Sciatic nerve (tissue), 2 donors: ENCODE measurements at places on chromosomes 5 and 9.

- no peak for DNase-seq
Observed at GRCh38 chr5:31769530-31769929, 130.6 kb downstream of the PDZD2 start.

DNA sequence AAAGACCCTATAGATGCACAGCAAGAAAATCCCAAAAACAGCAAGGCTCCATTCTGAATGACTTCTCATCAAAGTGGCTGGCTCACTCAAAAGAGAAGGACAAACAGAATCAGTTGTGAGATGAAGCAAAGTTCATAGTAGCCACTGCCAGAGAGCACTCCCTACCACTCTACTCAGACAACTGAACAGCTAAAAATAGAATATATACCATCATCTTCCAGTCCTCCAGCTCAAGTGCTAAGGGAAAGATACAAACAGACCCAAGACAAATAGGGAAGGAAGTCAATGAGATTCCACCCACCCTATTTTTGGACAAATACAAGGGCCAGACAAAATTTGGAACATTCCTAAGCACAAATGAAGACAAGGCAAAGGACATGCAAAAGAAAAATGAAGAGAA lies 20.6 kb downstream of the GNAQ start:
- DNase-seq: no peak

GRCh38 chr9:135474915-135475314 lies 4.7 kb upstream of the PPP1R26 start:
- DNase-seq: no peak

- DNase-seq: no peak
Observed at GRCh38 chr5:73564675-73565074, 764 bp downstream of the ANKRA2 start.

- no peak for DNase-seq
Observed at GRCh38 chr9:25636026-25636425, 42.2 kb downstream of the TUSC1 start.

- no peak for DNase-seq
Observed at GRCh38 chr9:130938652-130939404, at the start of gene FIBCD1. FIBCD1 (minus strand) TSS chr9:130939247; CDS start chr9:130938607, 640 bp downstream.

- no peak for DNase-seq
Observed at GRCh38 chr5:61995486-61995885, 310.5 kb upstream of the KIF2A start.

- DNase-seq: no peak
Observed at GRCh38 chr5:100505984-100506670, 29.0 kb upstream of the FAM174A start.

DNA sequence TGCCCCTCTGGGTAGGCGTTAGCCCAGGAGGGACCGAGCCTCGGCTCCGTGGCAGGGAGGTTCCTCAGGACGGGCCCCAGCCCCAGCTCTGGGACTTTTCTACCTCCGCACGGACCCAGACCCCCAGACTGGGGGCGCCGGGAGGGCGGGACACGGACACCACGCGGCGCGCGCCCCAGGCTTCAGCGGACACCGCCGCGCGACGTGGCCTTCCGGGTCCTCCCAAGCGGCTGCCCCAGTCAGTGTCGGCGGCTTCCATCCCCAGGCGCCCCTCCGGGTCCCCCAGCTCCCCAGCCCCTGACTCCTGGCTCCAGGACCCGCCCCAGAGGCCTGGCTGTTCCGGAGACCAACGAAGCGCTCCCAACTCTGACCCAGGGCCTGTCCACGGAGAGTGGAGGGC lies 3.1 kb downstream of the LCNL1 start:
- DNase-seq: no peak

- DNase-seq: no peak
Observed at GRCh38 chr5:18675041-18675440, 1040.8 kb downstream of the TAF11L14 start.

DNA sequence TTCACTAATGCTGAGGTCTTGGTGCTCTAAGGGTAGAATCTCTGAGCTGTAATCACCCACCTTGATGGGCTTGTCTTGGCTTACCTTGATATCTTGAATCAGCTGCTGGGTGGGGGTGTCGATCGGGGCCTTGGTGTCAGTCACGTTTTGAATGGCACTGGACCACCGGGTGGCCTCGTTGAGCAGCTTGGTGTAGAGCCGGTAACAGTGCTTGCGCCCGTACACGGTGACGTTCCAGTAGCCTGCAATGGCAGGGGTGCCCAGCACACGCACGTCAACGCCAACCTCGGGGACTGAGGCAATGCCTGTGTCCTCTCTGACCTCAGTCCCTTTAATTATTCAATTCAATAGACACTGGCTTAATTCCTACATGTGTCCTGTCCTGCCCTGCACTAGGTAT lies 63.1 kb upstream of the RETREG1 start:
- DNase-seq: no peak

GRCh38 chr5:89313044-89313443 lies 430.1 kb upstream of the MEF2C start:
- DNase-seq: no peak

GRCh38 chr5:116757326-116757725 lies 182.7 kb upstream of the SEMA6A start:
- no peak for DNase-seq

DNA sequence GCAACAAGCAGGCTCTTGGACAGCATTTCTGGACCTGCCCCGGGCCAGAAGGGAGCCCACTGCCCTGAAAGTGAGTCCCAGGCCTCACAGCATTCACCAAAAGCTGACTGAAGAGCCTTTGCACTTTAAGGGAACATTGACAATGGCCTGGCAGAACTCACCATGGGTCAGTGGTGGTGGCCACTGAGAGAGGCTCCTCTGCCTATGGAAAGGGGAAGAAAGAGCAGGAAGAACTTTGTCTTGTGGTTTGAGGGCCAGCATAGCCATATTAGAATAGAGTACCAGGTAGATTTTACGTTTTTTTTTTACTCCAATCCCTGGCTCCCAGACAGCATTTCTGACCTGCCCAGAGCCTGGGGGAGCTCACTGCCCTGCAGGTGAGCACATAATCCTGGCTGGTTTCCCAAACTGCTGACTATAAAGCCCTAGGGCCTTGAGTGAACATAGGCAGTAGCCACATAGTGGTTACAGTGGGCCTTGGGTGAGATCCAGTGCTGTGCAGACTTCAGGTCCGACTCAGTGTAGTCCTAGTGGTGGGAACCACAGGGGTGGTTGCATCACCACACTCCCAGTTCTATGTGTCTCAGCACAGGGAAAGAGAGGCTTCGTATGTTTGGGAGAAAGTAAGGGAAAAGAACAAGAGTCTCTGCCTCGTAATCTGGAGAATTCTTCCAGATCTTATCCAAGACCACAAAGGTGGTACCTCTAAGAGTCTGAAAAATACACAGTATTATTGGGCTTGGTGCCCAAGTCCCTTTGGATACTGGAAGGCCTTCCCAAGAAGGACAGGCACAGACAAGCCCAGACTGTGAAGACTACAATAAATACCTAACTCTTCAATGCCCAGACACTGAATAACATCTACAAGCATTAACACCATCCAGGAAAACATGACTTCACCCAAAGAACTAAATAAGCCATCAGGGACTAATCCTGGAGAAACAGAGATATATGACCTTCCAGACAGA lies 89.5 kb downstream of the TSSK1B start:
- DNase-seq: no peak

- no peak for DNase-seq
Observed at GRCh38 chr9:116497095-116497890, 189.8 kb upstream of the TRIM32 start.

GRCh38 chr5:16880547-16880946 lies 55.5 kb downstream of the MYO10 start:
- DNase-seq: no peak

DNA sequence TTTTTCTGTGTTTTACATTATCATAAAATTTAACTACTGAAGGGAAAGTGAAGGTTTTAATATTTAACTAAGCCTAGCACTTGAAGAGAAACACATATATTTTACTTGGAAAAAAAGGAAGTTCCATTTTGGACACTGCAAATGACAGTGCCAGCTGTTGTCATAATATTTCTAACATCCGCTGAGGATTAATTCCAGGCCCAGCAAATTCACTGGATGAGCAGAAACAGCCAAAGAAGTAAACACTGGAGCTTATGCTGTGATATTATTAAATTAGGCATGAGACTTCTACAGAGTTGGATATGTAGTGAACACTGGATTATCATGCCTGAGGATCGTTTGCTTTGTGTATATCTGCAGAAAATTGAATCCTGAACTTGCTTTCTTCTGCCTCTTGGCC lies 67.6 kb downstream of the GHR start:
- DNase-seq: no peak

- DNase-seq: no peak
Observed at GRCh38 chr5:119453040-119453373, 710 bp downstream of the HSD17B4 start.

GRCh38 chr9:125650271-125650737 lies 56.7 kb downstream of the MAPKAP1 start:
- DNase-seq: no peak

GRCh38 chr5:51487952-51488351 lies 104.7 kb downstream of the ISL1 start:
- DNase-seq: no peak

DNA sequence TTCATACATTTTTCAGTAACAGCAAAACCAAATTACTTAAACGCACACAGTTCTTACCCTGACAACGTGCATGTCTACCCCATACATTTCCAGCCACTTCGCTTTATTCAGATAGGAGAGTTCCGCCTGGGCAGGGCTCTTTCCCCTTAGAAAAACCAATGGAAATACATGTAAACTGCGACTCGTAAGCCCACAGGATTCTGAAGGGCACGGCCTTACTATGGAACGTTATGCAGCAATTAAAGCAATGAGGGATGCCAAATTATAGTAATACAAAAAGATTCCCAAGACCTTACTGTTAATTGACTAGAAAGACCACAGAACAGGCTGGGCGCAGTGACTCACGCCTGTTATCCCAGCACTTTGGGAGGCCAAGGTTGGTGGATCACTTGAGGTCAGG lies 64.5 kb downstream of the EPB41L4B start:
- no peak for DNase-seq

DNA sequence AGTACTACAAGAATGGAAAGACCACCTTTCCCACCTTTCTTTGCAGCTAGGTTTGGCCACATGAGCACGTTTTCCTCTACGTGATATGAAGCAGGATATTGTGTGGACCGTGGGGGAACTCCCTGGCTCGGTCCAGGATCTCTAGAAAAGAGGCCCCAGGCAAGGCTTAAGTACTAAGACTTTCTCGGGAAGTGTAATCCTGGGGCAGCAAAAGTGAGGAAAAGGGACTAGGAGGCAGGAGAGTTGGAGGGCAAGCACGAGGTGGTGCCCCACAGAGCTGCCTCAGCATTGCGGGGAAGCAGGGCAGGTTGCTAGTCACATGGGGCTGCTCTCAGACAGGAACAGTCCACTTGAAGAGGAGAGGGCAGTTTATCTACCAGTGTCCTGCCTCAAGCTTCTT lies 235.1 kb downstream of the GADD45G start:
- no peak for DNase-seq

DNA sequence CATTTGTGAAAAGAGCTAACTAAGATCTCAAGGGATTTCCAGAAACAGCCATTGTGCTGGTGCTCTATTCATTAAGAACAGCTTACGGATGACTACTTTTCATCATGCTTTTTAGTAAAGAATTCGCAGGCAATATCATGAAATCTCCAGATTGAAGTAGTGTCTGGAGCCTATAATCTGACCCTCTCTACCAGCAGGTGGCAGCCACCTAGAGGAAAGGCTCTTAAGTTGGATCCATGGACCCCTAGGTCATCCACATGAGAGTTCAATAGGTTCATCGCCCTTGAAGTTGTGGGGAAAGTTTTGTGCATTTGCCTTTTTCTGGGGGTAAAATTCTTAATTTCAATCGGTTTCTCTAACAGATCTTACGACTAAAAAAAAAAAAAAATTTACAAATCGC lies 82.3 kb downstream of the SLC1A3 start:
- no peak for DNase-seq

- no peak for DNase-seq
Observed at GRCh38 chr9:69078069-69078468, 42.5 kb downstream of the FXN start.
